Uterus (tissue), 4 donors: ENCODE measurements at places on chromosomes 7 and 10. TPM values are rescaled to one million over a fixed set of nuclear protein-coding genes. Genes with fewer than 3 reads are reported as not detected.

The ZNF488 gene
- not detected for total RNA-seq

DNA sequence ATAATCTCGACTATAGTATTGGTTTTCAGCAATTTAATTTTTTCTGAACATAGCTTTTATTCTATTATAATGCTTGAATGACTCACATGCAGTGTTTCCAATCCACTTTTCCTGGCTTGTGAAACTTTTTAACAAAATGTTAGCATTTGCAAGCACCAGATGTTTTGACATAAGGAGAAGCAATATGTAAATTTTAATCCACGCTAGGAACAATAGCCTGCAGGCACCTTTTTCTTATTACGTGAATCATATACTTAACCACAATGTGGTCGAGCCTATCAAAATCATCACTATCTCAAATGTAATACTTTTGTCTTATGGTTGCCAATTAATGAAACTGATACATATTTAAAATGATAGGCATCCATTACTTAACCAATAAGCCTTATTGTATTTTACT lies 97.1 kb downstream of the TFEC start:
- H3K27ac ChIP-seq, result no peak overlapping the region
- no peak for DNase-seq
- H3K4me3 ChIP-seq, result no peak overlapping the region
- no peaks in the 10 kb centered on the region for H3K36me3 ChIP-seq

The WDR91 gene
- 11.8 TPM for total RNA-seq

The HOXA10 gene
- total RNA-seq, result 114 TPM

The SPDYE2 gene
- total RNA-seq, result not detected

- H3K27ac ChIP-seq, result no peak overlapping the region
- no peaks in the 10 kb centered on the region for H3K4me1 ChIP-seq
- no peak overlapping the region for H3K4me3 ChIP-seq
- DNase-seq, result no peak
These were observed 23.8 kb upstream of the AHR start for GRCh38 chr7:17274551-17275245.

- no peak overlapping the region for H3K27ac ChIP-seq
- H3K27me3 ChIP-seq, result no peaks in the 10 kb centered on the region
- DNase-seq, result no peak
- H3K4me1 ChIP-seq, result no peaks in the 10 kb centered on the region
These were observed 153.7 kb downstream of the TNS3 start for GRCh38 chr7:47428052-47428767.

The TCAF2 gene
- 10.8 TPM for total RNA-seq

- no peaks in the 10 kb centered on the region for H3K36me3 ChIP-seq
- H3K27me3 ChIP-seq, result no peaks in the 10 kb centered on the region
- H3K4me1 ChIP-seq, result no peaks in the 10 kb centered on the region
- no peak for DNase-seq
These were observed 241.2 kb downstream of the CCDC7 start for GRCh38 chr10:32687116-32687515.

The TFEC gene
- 4.4 TPM for total RNA-seq

The OR2A42 gene
- total RNA-seq, result not detected
